Stimulated activated CD4-positive, alpha-beta T cell treated with anti-CD3 and anti-CD28 coated beads, Interleukin-2, amount 100 ng/mL, for 24 hours (primary cell): ENCODE measurements at places on chromosomes 5 and 9.

DNA sequence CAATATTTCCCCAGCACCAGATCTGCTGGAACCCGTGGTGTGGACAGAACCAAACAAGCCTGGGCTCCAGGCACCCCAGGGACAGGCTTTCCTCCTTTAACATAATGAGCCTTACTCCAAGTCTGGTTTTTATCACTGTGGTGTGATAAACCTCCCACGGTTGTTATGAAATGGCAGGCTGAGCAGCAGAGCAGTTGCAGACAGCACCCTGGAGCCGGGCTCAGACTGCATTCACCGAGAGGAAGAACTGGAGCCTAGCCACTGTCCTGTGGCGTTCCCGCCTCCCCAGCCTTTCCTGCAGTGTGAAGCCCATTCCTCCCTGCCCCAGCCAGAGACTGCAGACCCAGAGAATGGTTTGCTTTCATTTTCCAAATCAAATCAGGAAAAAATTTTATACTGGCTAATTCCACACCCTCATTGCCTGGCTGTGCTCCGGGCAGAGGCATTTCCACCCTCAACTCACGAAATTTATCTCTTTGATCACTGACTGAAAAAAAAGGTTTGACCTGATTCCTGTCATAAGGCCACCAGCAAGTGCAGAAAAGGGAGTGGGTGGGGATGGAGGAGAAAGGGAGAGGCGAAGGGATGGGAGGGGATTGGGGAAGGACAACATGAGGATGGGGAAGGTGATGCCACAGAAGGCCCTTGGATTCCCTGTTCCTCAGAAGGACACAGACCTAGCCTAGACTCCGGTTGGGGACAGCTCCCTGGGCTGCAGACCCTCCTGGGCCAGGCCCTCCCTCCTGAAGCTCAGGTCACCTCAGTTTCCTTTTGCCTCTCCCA lies 18.9 kb downstream of the IPPK start:
- no peak for DNase-seq

DNA sequence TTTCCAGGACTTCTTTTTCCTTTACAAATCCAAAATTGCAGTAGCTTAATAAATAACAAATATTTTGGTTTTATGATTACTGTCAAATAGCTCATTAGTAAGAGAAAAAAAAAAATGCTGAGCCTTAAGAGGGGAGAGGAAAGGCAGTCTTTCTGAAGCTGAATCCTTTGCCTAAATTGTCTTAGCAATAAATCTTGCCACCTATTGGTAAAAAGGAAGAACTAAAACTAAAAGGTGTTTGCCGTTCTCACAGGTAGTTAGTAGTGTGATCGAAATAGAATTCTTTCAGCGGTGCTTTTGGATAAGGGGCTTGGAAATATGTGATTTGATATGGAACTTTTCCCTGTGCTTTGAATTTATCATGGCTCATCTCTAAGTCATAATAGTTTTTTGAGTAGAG lies 31.2 kb downstream of the PIK3R1 start:
- no peak for DNase-seq

DNA sequence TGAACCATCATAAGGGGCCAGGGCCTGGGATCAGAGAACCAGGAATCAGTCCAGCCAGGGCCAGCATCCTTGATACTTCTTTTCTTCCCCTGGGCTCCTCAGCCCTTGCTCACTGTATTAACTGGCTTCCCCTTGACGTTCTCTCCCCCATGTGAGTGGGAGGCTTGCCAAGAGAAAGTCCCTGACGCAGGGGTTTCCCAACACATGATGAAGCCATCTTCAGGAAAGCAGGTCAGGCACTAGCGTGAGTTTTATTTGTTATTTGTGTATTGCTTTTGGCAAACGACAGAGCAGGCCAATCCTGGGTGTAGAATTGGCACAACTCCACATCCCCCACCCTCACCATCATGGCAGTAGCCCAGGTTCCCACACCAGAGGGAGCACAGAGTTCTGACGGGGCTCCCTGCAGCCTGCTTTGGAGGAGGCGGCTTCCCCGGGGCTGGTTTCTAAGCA lies 165.5 kb upstream of the NFIL3 start:
- no peak for DNase-seq

DNA sequence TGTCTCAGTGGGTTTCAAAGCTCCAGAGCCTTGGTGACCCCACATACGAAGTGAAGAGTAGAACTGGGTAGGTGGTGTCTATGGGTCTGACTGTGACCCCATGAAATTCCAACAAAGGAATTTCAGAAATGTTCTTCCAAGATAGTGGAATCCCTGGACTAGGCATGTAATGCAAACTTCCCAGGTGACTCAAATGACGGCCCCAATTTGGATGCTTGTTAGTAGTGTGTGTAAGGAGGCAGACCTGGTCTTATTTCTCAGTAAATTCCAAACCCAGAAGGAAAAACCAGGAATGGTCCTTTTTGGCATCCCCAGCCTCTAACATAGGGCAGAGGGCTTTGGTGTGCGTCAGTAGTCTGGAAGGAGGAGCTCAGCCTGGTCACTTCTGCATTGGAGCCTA lies 43.6 kb upstream of the ABCA1 start:
- no peak for DNase-seq

DNA sequence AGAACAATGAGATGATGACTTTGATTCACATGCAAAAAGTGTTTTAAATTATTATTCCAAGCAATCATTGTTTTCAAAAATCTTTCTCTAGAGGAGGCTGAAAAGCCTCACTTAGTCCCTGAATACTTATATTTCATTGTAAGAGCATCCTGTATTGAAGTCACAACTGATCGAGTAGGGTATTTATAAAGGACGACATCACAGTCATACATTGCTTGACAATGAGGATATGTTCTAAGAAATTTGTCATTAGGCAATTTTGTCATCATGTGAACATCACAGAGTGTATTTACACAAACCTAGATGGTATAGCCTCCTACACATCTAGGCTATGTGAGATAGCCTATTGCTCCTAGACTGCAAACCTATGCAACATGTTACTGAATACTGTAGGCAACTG lies 510.4 kb upstream of the RGMB start:
- DNase-seq: no peak

GRCh38 chr5:15594977-15595568 lies 95.1 kb downstream of the FBXL7 start:
- no peak for DNase-seq

DNA sequence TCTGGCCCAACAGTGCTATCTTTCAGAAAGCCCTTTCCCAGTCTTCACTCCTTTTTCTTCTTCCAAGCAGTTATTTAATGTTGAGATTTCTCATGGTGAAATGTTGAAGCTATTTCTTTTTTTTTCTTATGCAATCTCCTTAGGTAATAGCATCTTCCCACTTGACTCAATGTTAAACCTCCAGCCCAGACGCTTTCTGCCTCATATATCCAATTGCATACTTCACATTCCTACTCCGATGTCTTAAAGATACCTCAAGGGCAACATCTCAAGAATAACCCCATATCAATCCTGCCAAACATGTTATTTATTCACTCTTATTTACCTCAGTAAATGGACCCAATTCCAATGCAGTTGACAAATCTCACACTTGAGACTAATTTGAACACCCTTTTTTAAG lies 187.3 kb downstream of the CDH12 start:
- no peak for DNase-seq

DNA sequence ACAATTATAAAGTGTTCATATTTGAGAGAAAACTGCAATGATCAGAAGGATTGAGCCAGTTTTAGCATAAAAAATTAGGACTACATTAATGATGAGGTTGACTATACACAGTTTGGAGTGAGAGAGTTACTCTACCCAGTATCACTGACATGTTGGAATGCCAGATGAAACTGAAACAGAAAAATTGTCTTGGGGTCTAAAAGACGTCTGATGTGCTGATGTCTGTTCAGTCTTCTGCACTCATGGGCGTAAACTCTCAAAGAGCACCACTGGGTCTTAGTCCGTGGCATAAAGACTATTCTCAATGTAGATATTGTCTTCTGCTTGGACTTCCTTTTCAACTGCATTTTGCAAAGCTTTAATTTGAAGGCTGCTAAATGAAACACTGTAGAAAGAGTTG lies 29.5 kb downstream of the HAVCR1 start:
- DNase-seq: no peak

DNA sequence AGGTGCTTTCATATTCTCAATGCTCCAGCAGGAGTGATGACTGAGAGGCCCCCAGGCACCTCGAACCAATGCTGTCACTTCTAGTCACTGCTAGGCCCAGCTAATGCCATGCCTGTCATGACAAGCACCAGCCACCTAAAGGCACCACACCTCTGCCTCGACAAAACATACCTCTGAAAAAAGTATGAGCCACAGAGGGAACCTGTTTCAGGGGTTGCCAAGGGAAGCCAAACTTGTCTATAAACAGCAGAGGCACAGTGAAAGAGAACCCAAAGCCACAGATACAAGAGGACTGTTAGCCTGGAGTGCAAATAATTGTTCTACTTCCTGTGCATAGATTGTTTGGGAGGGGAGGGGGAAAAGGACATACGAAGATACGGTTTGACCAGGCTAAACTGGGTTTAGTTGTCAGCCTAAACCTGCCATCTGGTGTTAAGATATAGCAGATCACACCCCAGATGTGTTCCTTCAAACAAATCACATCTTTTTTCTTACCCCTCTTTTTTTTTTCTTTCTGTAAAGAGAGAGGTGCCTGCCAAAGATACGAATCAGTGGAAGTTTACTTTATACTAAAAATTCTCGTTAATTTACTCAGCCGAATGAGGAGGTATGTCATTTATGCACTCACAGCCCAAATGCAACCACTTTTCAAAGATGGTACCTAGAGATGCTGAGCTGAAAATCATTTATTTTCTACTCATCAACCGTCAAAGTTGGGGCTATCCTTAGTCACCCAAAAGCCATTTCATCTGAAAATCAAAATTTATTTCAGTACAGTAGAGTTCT lies 45.7 kb downstream of the BNC2 start:
- no peak for DNase-seq

GRCh38 chr5:54753034-54753433 lies 232.4 kb downstream of the ESM1 start:
- no peak for DNase-seq

DNA sequence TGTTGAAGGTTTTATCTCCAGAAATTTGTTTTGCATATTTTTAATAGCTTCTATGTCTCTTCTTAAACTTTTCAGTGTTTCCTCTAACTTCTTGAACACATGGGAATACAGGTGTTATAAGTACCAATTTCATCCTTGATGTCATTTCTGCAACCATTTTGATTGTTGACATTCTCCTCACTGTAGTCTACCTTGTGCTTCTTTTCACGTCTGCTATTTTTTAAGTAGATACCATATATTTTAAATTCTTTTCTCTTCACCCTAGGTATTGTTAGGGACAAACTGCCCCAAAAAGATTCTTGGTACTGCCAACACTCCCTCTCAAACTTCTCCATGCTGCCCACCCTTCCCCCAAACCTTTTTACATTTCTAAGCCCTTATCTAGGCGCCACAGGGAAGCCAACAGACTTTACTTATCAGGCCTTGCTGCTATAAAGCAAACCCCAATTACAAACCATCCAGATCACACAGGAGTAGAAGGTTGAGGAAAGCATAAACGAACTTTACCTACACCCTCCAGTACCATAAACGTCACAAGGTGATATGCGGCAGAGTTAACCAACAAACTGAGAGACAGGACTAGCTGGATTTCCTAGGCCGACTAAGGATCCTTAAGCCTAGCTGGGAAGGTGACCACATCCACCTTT lies 1165.3 kb downstream of the TAF11L14 start:
- no peak for DNase-seq

DNA sequence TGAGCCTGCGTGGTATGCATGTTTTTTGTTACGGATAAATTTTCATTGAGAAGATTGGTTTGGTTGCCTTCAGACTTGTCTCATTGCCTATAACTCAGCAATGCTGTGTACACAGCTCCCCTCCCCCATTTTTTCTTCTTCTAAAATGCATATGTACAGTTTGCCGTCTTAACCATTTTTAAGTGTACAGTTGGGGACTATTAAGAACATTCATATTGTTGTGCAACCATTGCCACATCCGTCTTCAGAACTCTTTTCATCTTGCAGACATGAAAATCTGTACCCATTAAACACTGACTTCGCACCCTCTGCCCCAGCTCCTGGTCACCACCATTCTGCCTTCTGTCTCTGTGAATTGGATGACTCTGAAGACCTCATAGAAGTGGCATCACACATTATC lies 6.2 kb downstream of the EXOC3 start:
- DNase-seq: no peak

DNA sequence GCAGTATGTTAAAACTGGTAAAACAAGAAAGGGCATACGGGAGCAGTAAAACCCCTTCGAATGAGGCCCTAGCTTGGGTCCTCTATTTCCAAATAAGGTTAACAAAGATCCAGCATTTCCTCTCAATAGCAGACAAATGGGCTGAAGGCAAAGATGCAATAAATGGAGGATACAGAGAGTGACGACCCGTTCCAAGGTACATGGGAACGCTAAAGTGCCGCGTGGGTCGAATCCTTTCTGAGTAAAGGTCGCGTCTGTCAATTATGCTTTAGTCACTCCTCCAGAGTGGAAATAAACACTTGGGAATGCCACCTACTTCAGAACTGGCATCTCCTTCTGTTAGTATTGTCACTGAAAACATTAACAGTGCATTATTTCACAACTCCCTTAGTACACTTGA lies 24.7 kb downstream of the ARL15 start:
- no peak for DNase-seq

DNA sequence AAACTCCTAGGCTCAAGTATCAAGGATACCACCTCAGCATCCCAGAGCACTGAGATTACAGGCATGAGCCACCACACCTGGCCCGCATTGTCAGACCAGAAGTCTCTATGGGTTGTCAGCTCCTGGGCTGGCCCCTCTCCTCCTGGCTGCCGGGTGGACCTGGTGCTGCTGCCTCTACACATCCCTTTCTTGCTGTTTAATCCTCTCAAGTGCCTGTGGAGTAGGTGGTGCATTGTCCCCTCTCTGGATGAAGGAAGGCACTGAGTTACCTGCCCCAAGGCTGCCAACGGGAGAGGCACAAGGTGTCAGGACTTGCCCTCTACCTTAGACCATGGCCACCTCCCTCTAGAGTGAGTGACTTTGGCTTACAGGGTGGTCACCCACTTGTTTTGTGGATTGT lies 37.4 kb downstream of the PHF2 start:
- DNase-seq: no peak

DNA sequence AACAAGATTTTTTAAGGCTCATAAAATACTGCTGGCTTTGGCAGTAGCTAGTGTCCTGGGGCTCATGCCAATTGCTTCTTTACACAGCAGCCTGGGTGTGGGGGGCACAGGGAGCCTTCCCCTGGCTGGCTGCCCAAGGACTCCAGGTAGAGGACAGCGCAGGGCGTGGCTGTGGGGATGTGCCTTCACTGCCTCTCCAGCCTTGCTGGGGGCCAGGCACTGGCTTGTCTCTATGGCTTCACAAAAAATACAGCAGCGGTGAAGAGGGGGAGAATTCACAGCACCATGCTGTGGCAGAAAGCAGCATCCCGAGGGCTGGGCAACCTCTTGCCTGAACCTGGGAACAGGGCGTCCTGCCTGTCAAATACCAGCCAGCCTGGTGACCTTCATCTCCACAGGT lies 57.4 kb downstream of the DAP start:
- no peak for DNase-seq

DNA sequence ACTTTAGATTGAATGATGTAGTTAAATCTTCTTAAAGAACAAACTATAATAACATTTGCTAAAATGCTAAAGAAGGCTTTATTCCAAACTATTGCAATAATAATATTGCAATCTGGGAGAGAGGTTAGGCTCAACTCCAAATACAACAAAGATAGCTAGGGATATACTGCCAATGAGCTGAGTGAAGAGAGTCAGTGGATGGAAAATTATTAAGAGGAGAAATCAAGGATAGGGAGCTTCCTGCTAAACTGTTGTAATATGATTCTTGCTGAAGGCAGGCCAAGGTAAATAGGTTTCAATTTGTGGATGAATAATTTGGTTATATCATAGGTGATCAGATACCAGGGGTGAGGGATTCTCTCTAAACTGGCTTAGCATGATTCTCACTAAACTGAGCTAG lies 1651.5 kb downstream of the EFNA5 start:
- no peak for DNase-seq
